NCI-H2081 treated with DMSO at 0.1 percent for 48 hours (cell line): ENCODE measurements at places on chromosomes 5 and 9.

DNA sequence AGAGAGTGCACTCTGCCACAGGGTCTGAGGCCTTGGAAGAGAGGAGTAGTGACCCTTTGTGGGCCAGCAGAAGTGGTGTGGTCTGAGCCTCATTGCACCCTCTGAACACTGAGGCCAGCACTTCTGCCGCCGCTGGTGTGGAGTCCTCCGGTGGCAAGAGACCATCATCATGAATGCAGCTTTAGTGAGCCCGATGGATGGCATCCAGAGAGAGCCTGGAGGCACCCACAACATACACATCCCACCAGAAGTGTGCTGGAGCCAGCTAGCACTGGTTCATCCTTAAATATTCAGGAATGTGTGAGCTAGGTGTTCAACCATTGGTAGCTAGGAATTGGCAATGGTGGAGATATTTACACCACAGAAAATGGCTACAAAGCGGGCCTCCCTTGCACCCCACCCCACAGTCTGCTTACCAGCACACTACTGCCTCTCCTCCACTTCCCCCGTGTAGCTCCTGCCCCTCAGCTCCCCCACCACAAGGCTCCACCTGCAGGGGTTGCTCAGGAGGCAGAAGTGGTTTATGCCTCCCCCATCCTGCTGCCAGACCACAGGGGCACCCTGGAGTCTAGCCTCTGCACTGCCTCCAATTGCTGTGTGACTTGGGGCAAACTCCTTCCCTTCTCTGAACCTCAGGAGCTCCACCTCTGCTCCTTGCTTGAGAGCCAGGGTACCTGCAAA is 16.4 kb downstream of the SLC6A7 start:
- DNase-seq, result no peak

DNA sequence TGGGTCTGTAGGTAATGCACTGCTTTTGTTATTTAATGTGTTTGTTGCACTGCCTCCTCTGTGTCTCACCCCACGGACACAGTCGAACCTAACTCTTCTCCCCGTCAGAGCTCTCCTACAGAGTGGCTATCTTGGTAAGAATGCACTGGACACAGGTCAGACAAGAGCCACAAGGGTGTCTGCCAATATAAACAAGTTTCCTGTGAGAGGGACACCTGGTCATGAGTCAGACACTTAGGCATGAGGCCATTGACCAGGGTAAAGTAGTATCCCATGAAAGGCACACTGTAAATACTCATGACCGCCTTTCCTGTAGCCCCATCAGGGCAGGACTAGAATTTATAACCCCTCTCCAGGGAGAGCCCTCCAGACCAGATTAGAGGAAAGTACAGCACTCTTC is 115.5 kb downstream of the SLC12A2 start:
- no peak for DNase-seq

GRCh38 chr9:70902692-70903131 is 218.7 kb downstream of the TRPM3 start:
- no peak for DNase-seq

DNA sequence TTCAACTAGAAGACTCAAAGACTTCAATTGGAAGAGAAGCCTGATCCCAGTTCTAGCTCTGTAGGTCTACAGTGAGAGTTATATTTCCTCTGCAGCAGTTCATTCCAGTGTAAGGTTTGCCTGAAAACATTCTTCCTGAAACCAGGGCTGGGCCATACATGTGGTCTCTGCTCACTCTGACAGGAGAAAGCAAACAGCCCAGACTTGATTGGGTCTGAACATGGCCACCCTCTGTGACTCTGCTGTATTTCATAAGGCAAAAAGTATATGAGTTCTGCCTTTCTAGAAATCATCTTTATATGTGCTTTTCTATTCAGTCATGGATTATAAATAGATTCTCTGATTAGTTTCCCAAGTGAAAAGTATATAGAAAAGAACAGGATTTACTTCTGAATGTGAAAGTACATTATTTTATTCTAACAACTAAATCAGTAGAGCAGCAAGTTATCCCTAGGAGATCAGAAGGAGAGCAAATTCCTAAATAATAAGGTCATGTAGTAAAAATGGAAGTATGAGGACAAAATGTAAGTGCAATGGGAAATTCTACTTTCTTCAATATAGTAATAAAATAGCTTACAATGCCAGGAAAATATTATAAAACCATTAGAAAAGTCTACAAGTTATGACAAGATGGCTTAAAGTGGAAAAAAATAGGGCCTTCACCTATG is 144.3 kb downstream of the EFNA5 start:
- DNase-seq, result no peak

DNA sequence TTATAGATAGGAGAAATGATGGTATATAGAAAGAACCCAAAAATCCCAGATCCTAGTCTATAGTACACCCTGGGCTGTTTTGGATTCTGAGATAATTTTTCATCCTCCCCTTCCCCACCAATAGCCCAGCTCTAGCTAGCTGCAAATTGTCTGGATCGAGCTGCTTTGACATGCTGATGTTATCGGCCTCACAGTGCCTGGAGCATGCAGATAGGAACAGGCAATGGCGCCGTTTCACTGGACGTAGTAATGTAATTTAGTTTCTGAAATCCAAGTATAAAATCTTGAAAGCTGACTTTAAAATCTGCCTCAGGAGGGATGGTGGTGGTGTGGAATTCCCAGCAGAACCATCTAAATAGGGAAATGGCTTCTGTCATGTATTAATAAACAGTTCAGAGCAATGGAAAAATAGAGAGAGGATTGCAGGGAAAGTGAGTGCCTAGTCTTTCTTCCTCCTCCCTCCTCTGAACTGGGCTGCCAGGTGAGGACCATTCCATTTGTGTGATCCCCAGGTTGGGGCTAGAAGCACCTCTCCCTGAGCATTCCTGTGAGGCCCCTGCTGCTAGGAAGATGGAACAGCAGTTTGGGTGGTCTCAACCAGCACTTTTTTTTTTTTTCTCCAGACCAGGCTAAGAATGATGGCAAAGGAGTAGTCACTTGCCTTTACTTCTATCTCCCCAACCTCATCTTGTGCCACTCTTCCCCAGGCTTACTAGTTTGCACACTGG is 31.9 kb downstream of the FAM219A start:
- no peak for DNase-seq

GRCh38 chr9:37994639-37995347 is 74.2 kb downstream of the SHB start:
- peak; percentile 72 for DNase-seq

- no peak for DNase-seq
Observed at GRCh38 chr9:129513856-129514496, 106.9 kb downstream of the C9orf50 start.
